ENCODE measurements at places on chromosomes 11 and 22.

- no peak for DNase-seq
Measured at GRCh38 chr11:47786373-47786772, 19.2 kb upstream of the FNBP4 start.

DNA sequence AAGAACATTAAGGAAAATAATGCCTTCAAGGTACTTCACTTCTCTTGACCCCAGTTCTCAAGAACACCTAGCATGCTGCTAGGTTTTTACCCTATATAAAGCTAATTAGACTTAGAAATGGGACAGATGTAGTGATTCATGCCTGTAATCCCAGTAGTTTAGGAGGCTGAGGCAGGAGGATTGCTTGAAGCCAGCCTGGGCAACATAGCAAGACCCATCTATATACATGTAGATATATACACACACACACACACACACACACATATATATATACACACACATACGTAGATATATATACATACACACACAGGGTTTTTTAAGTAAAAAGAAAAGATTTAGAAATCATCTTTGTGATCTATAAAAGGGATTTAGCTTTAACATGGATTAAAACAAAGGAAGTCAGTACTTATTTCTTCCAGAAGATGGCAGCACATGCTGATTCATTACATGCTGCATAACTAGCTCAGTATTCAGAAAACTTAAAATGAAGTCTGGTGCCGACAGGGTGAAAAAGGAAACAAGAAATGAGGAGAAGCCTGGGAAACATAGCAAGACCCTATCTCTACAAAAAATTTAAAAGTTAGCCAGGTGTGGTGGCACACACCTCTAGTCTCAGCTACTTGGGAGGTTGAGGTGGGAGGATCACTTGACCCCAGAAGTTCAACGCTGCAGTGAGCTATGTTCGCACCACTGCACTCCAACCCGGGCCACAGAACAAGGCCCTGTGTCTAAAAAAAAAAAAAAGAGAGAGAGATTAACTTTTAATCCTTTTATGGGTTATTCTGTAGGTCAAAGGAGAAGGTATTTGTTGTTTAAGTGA, 28.5 kb upstream of the RBX1 start:
- peak; percentile 50 for DNase-seq

GRCh38 chr11:62064221-62064620, 59.6 kb upstream of the INCENP start:
- no peak for DNase-seq

DNA sequence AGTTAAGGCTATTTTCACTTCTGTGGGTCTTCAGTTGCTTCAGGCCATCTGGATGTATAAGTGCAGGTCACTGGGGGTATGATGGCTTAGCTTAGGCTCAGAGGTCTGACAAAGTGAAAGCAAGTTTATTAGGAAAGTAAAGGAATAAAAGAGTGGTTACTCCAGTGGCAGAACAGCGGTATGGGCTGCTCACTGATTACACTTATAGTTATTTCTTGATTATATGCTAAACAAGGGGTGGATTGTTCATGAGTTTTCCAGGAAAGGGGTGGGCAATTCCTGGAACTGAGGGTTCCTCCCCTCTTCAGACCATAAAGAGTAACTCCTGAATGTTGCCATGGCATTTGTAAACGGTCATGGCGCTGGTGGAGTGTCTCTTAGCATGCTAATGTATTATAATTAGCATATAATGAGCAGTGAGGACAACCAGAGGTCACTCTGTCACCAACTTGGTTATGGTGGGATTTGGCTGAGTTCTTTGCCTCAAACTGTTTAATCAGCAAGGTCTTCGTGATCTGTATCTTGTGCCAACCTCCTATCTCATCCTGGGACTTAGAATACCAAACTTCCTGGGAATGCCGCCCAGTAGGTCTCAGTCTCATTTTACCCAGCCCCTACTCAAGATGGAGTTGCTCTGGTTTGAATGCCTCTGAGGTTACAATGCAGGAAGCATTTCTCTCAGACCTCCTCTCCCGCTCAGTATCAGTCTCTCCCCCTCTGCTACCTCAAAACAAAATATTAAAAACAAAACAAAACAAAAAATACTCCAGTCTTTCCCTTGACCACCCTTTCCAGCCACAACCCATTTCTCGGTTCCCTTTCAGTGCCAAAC, 106.6 kb upstream of the SLC22A12 start:
- no peak for DNase-seq

- no peak for DNase-seq
Measured at GRCh38 chr22:19728271-19728670, 4.9 kb downstream of the GP1BB start.

DNA sequence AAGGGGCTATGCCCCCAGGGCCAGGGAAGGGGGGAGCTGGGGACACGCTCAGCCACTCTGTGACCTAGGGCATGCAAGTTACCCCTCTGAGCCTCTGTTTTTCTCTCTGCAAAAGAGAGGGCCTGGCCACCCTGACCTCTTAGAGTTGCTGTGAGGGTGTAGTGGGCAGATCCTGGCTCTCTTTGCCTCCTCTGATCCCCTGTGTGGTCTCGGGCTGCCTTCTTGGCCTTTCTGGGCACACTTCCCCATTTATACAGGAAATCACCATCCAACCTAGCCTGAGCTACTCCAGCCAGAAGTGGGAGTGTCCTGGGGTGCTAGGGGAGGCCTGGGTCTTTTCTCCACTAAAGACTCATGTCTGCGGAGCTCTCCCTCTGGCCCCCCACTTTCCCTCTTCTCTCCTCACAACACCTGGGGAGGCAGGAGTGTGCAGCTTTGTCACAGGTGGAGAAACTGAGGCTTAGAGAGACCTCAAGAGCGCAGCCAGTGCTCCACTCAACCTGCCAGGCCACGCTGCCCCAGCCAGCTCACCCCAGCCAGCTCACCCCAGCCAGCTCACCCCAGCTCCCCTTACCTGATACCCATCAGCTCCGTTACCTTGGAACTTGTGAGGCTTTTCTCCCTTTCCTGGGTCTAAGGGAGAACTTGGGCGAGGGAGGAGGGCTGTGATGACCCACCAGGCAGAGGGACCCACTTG, 1.4 kb downstream of the AIFM3 start:
- no peak for DNase-seq

GRCh38 chr22:49372530-49373288, 455.0 kb downstream of the BRD1 start:
- peak; percentile 10 for DNase-seq

- peak; percentile 21 for DNase-seq
Measured at GRCh38 chr11:2467695-2468055, 22.9 kb downstream of the KCNQ1 start.

DNA sequence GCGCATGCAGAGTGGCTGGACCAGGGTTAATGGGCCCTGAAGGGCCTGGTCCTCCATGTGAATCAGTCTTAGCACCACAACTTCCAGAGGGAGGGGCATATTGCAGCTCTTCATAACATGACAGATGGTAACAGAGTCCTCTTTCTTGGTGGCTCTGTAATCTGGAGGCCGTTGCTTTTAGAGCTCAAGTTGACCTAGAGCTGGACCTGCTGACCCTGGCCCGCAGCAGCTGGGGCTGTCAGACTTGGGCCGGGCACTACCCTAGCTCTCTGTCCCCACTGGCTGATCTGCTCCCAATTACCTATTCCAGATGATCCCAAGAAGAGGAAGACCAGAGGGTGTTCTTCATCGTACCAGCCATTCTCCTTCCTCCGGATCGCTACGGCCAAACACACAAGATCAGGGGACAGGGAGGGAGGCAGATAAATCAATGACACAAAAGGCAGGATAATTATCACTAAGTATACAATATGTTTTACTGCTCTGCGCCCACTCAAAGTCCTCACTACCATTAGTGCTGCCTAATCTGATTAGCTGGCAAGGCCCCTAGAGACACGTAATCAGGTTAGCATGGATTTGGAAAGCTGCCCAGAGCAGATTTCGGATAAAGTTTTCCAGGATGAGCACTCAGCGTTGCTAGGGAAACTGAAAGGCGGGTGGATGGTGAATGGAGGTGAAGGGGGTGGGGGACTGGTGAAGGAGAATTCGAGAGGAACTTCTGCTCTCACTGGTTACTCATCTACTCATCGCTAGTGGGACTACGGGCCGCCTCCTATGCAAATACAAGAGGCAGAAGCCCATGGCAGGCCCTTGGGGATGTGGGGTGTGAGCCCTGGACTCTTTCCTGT, 64.5 kb upstream of the PHOX2A start:
- no peak for DNase-seq

DNA sequence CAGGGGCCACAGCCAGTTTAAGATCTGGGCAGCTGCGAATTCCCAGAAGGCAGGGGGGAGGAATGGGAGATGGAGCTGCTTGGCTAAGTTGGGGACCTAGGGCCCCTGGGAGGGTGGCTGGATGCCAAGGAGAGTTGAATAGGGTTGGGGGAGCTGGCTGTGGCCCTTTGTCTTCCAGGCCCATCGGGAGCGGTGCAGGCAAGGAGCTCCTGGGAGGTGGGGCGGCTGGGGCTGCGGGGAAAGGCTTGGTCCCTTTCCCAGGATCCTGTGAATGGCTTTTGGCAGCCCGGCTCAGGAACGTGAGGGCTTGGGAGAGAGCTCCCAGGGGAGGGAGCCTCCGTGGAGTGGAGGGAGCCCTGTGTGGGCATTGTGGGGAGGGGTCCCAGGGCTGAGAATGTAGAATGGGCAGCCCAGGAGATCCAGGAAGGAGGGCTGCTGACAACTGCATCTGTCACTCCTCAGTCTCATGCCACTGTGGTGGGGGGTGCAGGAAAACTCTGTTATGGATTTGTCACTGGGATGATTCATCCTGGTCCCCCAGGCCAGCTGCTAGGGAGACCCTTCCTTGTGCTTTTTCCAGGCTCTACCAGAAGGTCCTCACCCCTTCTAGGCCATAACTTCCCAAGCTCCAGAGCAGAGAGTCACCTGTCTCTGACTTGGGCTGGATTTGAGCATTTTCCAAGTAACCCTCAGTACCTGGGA, 6.0 kb downstream of the FREY1 start:
- DNase-seq: no peak

- DNase-seq: no peak
Measured at GRCh38 chr11:35887737-35888136, 56.1 kb upstream of the LDLRAD3 start.

DNA sequence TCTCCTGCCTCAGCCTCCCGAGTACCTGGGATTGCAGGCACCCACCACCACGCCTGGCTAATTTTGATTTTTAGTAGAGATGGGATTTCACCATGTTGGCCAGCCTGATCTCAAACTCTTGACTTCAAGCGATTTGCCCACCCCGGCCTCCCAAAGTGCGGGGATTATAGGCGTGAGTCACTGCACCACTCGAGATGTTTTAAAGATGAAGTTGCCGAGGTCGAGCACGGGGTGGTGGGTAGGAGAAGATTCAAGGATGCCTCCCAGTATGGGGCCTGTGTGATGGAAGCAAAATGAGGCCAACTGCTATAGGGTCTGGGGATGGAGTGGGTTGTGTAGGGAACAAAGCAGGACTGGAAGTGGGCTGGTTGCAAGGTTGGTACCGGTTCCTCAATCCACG, 245.2 kb downstream of the MN1 start:
- DNase-seq: no peak

DNA sequence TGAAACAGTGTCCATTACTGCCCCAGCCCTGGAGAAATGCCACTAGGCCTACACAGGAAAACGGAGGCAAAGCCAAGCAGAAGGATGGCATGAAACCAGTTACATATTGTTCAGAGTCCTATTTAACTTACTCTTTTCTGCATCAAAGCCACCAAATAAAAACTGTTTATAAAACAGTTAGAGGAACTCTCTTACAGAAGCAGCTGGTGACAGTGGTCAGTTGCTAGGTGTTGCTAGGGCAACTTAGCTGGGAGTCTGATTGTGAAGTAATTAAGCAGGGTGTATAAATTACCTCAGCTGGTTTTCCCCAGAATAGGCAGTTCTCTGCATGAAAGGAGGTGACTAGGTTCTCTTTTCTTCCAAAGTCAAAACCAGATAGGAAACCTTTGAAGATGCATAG, 115.6 kb upstream of the ZBED5 start:
- no peak for DNase-seq

DNA sequence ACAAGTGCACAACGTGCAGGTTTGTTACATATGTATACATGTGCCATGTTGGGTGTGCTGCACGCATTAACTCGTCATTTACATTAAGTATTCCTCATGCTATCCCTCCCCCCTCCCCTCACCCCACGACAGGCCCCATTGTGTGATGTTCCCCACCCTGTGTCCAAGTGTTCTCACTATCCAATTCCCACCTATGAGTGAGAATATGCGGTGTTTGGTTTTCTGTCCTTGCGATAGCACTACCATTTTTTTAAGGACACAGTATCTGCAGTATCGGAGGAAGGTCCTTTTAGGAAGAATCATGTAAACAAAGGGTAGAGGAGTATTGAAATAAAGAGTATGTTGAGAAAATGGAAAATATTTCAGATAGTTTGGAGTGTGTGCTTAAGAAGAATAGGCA, 25.9 kb downstream of the PDE3B start:
- no peak for DNase-seq

- DNase-seq: no peak
Measured at GRCh38 chr11:43367382-43368178, 8.9 kb downstream of the TTC17 start.

DNA sequence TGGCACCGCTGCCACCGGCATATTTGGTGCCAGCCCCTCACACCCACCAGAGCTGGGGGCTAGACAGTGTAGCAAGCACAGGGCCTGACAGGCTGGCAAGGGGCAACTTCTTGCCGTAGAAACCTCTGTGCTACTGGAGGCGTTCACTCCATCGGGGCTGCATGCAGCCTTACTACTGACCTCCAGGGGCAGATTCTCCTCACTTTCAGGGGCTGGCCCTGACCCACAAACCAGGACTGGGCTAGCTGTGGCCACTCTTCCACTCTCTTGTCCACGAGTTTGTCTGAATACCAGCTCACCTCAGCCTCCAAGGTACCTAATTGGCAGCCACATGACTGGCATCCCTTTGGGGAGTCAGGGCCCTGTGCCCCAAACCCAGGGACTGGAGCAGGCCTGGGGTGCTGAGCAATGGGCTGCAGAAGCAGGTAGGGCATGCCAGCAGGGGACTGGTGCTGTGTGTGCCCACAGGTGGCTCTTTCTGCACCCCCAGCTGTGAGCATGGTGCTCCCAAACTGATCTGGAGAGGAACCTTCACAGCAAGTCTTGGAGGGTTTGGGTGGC, 2.1 kb upstream of the LMO1 start:
- DNase-seq: no peak

DNA sequence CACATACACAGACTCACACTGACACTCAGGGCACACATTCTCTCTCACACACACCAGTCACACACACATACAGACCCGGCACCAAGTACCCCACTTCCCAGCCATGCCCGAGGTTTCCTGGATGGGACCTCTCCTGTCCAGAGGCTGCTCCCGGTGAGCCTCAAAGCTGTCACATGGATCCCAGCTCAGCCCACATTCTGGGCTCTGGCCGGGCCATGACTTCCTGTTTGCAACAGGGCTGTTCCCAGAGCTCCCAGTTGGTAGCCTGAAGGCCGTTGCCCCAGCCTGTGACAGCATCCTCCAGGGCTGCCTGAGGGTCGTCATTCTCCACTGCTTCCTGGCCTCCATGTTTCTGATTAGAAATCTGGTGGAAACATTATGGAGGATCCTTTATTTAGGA, 14.6 kb upstream of the CYP2D6 start:
- DNase-seq: no peak

DNA sequence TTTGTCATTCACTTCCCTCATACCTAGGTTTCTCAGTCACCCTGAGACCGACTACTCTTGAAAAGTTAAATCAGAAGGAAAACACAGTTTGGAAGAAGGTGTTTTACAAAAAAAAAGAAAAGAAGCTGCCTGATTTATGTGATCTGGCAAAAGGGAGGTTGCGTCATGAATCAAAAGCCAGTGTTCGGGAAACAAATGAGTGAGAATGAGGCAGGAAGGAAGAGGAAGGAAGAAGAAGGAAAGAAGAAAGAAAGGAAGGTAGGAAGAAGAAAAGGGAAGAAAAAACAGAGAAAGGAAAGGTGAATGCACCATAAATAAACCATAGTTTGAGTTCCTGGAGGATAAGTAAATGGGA, 314.6 kb downstream of the BLID start:
- no peak for DNase-seq
